LHCN-M2 (cell line): ENCODE measurements at places on chromosomes 1 and 21. TPM values are rescaled to one million over a fixed set of nuclear protein-coding genes. Genes with fewer than 3 reads are reported as not detected.

The FCRLB gene
- total RNA-seq, result 0.64 and 0.75 TPM in 2 replicates

The FAM167B gene
- 0.23 TPM in 1 of 2 replicates, not detected in the other for total RNA-seq

The USH2A gene
- total RNA-seq, result under 0.01 TPM in 2 replicates

- DNase-seq, result no peak
Measured at GRCh38 chr1:245575710-245576109, 420.9 kb downstream of the KIF26B start.

GRCh38 chr21:45096217-45096616 is 21.8 kb downstream of the ADARB1 start:
- no peak for DNase-seq

DNA sequence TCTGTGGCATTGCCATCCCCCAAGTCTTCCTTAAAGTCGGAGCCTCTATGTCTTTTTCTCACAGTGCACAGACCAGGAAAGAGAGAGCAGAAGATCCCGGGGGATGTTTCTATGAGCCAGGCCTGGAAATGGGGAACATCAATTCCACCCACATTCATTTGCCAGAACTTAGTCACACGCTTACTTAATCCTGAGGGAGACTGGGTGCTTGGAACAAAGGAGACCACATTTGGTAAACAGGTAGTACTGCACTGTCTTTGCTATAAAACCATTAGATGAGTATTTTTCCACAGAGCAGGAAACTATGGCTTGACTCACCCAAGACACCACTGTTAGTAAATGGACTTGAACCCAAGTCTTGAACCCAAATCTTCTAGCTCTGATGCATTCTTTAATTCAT is 60.7 kb upstream of the CTTNBP2NL start:
- peak; percentile 41 for DNase-seq

- no peak for DNase-seq
Measured at GRCh38 chr21:26810266-26810665, 34.9 kb downstream of the ADAMTS1 start.

GRCh38 chr1:167704715-167705114 is 17.1 kb upstream of the MPZL1 start:
- DNase-seq, result no peak

DNA sequence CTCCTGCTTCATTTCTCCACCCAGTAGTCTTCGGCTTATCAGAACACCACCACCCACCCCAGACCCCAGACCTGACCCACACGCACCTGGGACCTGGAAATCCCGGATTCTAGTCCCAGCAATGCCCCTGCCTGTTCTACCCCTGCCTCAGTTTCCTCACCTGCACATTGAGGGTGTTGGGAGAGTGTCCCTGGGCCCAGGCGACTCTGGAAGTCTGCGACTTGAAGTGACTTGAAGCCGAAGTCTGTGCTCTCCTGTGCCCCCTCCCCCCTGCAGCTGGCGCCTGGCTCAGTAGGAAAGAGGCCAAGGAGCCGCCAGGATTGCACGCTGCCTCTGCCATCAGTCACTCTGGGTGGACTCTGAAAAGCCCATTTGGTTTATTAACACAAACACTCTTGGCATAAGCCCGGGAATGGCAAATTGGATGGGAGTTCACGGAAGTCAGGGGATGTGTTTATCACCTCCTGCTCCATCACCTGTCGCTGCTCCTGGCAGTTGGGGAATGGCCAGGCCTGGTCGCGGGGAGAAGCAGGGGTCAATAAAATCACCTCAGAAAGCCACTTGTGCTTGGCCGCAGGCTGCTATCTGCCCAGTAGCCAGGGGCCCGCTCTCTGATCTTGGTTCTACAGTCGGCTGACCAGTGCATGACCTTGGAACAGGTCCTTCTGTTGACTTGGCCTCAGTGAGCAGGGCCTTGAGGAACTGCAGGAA is 132.7 kb downstream of the ACTL8 start:
- no peak for DNase-seq

GRCh38 chr21:42120903-42121535 is 49.9 kb downstream of the UMODL1 start:
- DNase-seq, result no peak

GRCh38 chr21:43772425-43772821 is 3.7 kb downstream of the CSTB start:
- no peak for DNase-seq

GRCh38 chr21:36141513-36141925 is 6.6 kb downstream of the CBR3 start:
- peak; percentile 83 for DNase-seq
